ENCODE measurements at places on chromosomes 5 and 9.

- no peak for DNase-seq
These were observed 2.5 kb downstream of the EGFL7 start for GRCh38 chr9:136665111-136665703.

- no peak for DNase-seq
These were observed 35.6 kb downstream of the KLHL3 start for GRCh38 chr5:137700282-137700680.

- DNase-seq: no peak
These were observed 18.1 kb upstream of the DMRT2 start for GRCh38 chr9:1031951-1032601.

GRCh38 chr5:15037247-15037908 is 165.8 kb upstream of the ANKH start:
- DNase-seq: no peak

- DNase-seq: no peak
These were observed 379 bp upstream of the TICAM2 start for GRCh38 chr5:115602591-115603125.

DNA sequence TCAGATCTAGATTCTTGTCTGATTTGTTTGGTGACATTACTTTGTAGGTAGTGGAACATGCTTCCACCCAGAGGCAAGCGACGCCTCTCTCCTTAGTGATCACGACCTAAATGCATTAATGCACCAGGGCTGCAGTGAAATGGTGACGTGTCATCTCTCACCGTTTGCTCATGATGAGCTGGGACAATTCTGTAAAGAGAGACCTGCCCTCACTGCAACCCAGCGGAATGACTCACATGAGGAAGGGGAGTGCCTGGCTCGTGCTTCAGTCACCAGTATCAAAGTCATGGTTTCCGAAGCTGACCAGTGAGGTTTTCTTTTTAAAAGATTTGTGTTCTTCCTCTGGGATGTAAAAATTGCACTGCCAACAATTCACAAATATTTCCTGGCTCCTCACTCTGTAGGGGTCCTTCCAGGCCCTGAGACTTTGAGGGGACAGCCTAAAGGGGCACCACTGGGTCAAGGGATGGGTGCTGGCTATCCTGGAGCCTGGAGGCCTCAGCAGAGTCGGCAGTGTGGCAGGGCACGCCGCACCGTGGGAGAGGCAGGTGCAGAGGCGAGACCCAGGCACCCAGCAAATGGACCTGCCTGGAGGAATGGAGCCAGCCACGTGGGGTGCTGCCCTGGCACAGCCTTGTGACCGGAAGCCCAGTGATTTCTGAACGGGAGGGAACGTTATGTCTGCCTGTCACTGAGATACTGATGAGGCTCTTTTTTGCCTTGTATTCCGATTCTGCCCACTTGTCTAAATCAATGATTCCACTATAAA is 17.3 kb downstream of the QSOX2 start:
- no peak for DNase-seq

GRCh38 chr5:178538741-178539229 is 51.4 kb downstream of the COL23A1 start:
- no peak for DNase-seq

DNA sequence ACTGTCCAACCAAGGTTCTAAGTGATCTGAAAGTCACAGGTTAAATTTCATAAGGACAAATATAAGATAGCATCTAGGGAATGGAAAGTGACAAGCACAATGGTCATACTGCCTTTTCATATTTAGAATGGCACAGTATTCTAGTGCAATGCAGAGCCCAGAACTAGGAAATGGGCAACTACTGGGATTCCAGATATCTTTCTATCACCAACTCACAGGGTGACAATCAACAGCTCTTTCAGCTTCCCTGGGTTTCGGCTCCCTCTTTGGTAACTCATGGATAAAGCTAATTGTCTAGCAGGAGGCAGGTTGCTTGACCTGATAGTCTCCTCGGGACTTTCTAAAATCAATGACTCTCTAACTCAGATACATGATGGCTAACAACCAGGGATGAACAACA is 60.4 kb downstream of the NR3C1 start:
- no peak for DNase-seq

DNA sequence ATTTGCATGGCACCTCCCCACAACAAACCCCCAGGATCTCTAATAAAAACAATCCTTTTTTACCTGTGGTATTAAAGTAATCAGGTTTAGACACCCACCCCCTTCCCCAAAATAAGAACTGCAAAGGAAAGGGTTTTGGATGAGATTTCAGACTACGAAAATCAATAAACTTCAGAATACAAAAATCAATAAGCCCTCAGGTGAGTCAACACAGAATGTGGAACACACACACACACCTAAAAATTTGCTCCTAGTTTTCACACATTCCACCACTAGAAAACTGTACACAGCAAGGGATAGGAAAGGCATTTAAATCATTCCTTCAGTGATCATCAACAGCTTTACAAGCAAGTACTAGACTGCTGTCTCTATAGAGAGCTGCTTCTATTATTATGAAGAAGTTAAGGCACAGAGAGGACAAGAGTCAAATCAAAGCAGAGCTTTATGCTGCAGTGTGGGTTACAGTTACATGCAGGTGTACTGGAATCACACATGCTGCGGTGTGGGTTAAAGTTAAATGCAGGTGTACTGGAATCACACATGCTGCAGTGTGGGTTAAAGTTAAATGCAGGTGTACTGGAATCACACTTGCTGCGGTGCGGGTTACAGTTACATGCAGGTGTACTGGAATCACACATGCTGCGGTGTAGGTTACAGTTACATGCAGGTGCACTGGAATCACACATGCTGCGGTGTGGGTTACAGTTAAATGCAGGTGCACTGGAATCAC is 36.3 kb downstream of the PFDN1 start:
- DNase-seq: no peak

DNA sequence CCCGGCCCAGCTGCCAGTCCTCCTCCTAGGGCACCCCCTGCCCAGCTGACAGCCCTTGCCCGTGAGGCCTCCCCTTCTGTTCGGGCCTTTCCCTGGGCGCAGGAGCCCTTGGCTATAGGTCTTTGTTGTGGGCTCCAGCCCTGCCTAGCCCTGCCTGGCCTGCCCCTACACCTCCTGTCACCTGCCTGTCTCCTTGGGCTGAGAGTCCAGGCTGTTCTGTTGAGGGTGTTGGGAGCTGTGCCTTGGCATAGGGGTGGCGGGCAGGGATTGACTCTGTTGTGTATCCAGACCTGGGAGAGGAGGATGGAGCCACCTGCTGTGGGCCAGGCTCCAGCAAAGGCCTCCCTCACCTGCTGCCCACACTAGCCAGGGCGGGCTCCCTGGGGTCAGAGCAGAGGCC is 11.6 kb downstream of the FCN2 start:
- DNase-seq: no peak

DNA sequence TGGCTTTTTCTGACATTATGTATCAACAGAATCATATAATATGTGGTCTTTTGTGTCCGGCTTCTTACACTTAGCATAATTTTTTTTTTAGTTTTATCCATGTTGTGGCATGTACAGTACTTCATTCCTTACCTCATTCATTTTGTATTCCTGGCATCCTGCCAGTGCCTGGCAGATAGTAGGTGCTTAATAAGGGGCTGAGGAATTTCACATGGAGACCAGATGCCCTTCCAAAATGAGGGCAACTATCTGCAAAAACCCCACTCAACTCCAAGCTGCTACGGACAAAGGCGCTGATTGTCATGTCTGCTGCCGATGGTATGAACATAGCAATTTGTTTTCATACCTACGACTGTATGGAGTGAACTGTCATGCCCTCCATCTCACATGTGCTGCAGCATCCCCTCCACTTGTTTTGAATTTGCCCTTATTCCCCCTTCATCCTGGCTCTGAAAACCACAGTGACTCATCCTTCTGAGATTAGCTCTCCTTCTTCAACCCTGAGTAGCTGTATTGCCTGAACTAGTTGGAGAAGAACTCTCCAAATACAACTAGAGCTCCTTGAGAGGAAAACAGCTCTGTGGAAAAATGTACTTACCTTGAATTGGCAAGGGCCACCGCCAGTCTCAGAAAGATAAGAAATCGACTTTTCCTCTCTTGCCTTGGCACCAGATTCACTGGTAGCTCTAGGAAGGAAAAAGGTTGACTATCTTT is 41.3 kb upstream of the FOXE1 start:
- DNase-seq: no peak

GRCh38 chr5:142434322-142434612 is 109.4 kb upstream of the SPRY4 start:
- no peak for DNase-seq

- DNase-seq: no peak
These were observed 384.8 kb upstream of the MEF2C start for GRCh38 chr5:89267788-89268187.

DNA sequence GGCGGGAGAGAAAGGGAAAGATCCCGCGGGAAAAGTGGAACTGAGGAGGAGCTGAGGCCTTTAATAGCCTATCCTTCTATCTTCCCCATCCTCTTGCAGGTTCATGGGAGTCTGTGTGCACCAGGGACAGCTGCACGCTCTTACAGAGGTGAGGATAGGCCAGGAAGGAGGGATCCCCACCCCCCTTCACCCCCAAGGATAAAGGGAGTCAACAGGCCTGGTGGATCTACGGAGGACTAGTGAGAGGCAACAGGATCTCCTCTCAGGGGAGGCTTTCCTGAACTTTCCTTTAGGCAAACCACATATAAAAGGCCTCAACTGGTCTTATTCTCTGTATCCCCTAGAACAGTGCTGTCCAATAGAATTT is 1.1 kb downstream of the TESK1 start:
- DNase-seq: no peak

DNA sequence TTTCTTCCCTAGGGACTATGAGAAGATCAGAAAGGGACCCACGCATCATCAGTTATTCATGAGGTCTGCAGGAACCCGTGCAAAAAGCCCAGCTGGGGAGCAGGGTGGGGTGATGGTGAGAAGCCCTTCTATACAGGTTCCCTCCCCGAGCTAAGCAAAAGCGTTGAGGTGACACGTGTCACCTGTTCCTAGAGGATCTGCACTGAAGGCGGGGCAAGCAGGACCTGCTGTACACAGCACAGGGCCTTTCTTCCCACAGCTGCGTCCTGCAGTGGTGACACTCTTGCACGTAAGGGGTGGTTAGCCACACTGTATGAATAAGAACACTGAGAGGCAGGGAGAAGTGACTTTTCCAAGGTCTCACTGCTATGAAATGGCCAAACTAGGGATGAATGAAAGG is 37.2 kb upstream of the SH3PXD2B start:
- no peak for DNase-seq

DNA sequence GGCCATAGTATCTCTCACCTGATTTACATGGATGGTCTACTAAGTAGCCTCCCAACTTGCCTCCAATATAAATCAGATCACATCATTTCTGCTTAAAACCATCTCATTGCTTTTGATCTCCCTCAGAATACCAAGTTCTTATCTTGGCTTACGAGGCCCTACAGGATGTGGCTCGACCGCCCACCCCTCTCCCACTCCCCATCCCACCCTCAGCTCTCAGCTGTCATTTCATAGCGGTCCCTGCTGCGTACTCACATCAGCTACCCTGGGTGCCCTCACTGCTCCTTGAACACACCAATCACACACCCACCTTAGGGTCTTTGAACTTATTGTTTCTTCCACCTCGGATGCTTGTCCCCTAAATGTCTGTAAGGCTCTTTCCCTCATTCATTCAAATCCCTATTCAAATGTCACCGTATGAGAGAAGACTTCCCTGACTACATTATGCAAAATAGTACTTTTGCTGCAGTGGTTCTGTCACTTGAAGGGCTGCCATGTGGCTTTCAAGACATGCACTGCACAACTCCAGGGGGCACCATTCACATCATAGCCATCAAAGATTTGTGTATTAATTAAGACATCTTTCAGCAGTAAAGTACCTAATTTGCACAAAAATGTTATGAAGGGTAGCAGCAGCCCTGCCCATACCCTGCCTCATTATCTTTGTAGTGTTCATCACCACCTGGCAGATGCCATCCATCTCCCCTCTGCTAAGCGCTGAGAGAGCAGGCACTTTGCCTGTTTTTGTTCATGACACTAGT is 171.1 kb downstream of the ENC1 start:
- no peak for DNase-seq

- no peak for DNase-seq
These were observed 10.5 kb upstream of the SCGB3A1 start for GRCh38 chr5:180601591-180602480.

- DNase-seq: peak; percentile 68
These were observed 64.9 kb upstream of the SHC3 start for GRCh38 chr9:89243296-89244061.

DNA sequence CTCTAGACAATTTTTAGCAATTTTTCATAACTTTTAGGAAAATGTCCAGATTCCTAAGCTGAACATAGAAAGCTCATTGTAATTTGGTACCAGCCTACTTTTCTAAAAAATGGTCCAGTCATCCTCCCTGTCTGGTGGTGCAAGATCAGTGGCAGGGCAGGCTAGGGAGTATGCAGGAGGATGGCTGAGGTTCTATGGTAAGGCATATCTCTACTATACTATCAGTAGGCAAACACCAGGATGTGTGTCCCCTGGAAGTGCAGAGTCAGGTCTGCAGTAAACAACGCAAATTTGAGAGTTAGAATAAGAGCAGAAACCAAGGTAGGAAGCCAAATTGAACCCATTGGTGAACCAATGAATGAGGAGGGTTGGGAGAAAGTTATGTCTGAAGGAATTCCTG is 22.8 kb upstream of the RFX3 start:
- DNase-seq: no peak

GRCh38 chr5:10331341-10331796 is 22.1 kb upstream of the MARCHF6 start:
- peak; percentile 86 for DNase-seq

- no peak for DNase-seq
These were observed 2.0 kb downstream of the ATP6V0E1 start for GRCh38 chr5:172985596-172985995.

DNA sequence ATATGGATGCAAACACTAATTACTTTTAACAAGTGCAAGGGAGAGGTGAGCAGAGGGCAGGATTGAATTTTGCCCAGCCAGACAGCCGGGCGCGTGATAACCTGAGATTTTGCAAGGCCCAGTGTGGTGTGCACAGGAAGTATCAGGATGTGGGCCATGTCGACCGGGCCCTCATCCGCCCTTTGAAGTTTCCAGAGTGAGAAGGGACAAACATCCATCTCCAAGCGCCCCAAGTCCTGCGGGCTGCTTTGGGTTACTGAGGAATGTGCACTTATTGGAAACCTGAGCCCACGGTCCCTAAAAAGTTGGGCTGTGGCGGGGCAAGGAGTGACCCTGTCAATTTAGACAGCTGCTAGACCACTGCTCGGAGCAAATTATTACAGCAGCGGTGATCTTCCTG is 272.2 kb upstream of the IRX2 start:
- DNase-seq: no peak

GRCh38 chr5:95861221-95861863 is 38.8 kb upstream of the GLRX start:
- peak; percentile 82 for DNase-seq

DNA sequence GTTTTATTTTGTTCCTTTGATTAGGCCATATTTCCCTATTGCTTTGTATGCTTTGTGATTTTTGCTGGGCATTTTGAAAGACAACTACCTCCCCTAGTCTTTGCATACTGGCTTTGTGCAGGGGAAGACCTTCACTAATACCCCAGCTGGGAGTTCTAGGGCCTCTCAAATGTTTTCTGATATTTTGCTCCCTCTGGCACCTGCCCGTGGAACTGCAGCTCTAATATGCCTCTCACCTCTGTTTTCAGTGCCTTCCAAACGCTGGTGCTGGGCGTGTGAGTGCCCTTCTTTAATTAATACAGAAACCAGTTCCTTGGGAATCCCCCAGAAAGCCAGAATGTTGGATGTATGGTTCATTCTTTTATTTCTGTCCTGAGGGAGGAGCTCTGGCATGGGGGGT is 204.5 kb downstream of the COMMD10 start:
- DNase-seq: no peak

- DNase-seq: no peak
These were observed 216.9 kb downstream of the AUH start for GRCh38 chr9:91144769-91145168.
